ENCODE measurements at places on chromosomes 1 and 21. TPM values are rescaled to one million over a fixed set of nuclear protein-coding genes. Genes with fewer than 3 reads are reported as not detected.

Gene RIMKLA
- not detected for total RNA-seq

- DNase-seq: no peak
- H3K36me3 ChIP-seq: no peaks in the 10 kb centered on the region
- peaks cover 5% of the 10 kb centered on the region for H3K27me3 ChIP-seq
- H3K27ac ChIP-seq: no peak overlapping the region
Measured at GRCh38 chr1:48695161-48695560, 81.5 kb downstream of the BEND5 start.

- H3K36me3 ChIP-seq: no peaks in the 10 kb centered on the region
- no peak for DNase-seq
- peaks cover 6% of the 10 kb centered on the region for H3K27me3 ChIP-seq
- no peak overlapping the region for H3K4me3 ChIP-seq
- no peaks in the 10 kb centered on the region for H3K4me1 ChIP-seq
- H3K27ac ChIP-seq: no peak overlapping the region
Measured at GRCh38 chr1:230022666-230023380, 44.2 kb upstream of the GALNT2 start.

- H3K36me3 ChIP-seq: no peaks in the 10 kb centered on the region
- peaks cover 49% of the 10 kb centered on the region for H3K27me3 ChIP-seq
- H3K27ac ChIP-seq: no peak overlapping the region
Measured at GRCh38 chr1:154873321-154873950, 3.4 kb upstream of the KCNN3 start.

DNA sequence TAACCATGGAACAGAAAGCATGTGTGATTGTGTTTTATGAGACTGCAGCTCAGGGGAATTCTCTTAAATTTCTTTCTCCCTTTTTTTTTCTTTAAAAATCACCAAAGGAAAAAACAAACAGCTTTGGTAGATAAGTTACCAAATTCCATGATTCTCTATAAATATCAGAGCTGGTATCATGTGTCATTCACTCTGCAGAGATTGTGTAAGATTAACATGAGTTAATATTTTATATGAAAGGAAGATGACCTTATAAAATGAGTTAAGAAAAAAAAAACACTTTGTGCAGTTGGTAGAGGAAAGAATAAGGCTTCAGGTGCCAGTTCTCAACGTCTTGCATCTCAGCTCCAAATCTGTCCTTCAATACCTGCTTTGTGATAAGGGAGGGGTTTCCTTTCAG lies 238.2 kb upstream of the MAP1LC3C start:
- no peaks in the 10 kb centered on the region for H3K36me3 ChIP-seq
- no peak for DNase-seq
- H3K27ac ChIP-seq: no peak overlapping the region

Gene NTNG1
- 14.7 TPM for total RNA-seq

DNA sequence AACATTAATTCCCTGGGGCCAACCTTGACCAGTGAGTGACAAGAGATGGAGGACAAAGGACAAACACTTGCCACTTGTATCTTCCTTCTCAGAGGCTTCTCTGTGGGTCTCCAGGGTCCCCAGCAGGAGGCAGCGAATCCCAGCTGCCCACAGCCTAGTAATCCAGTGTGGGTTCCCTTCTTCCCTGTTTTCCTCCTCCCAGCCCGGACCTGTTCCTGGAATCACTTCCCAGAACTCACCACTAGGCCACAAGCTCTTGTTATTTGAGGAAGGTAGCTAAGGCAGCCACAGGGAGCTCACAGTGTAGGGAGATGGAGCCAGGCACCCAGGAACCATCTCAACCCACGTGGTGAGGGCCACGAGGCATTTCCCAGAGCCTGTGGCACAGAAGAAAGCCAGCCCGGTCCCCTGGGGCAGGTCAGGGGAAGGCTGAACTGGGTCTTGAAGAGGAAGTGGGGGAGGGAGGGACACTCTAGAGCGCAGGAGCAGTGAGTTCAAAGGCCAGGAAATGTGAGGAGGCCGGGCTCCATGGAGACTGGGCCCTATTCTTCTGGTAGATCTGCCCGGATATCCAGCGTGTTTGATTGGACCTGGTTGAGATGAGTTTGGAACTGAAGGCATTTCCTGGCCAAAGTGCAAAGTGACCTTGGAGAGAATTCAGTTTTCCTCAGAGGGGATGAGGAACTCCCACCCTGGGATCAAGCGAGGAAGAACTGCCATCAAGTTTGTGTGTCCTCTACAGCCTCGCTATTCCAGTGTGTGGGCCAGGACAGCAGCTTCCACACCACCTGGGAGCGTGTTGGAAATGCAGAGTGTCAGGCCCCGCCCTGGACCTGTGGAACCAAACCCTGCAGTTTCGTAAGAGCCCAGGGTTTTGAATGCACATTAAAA lies 20.3 kb upstream of the C2CD2 start:
- DNase-seq: no peak
- no peak overlapping the region for H3K27ac ChIP-seq
- no peaks in the 10 kb centered on the region for H3K36me3 ChIP-seq
- H3K27me3 ChIP-seq: no peaks in the 10 kb centered on the region

- no peaks in the 10 kb centered on the region for H3K36me3 ChIP-seq
- DNase-seq: no peak
- H3K4me3 ChIP-seq: no peak overlapping the region
Measured at GRCh38 chr1:204191456-204191855, 4.8 kb downstream of the KISS1 start.

DNA sequence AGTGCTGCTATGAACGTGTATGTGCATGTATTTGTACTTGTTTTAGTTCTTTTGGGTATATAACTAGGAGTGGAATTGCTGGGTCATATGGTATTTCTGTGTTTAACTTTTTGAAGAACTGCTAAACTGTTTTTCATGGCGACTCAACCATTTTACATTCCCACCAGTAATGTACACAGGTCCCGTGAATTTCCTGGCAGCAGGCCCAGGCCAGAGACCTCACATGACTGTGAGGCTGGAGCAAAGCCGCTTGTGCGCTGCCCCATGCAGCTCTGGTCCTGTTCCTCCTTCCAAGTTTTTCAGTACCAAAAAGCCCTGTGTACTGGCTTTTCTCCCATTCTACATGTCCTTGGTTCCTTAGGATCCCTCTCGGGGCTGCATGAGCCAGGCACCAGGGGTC lies 29.6 kb downstream of the ACOT11 start:
- no peak overlapping the region for H3K27ac ChIP-seq
- no peaks in the 10 kb centered on the region for H3K36me3 ChIP-seq
- DNase-seq: no peak
- no peaks in the 10 kb centered on the region for H3K27me3 ChIP-seq
- H3K4me3 ChIP-seq: no peak overlapping the region

Gene HHAT
- 1.9 TPM for total RNA-seq
